ENCODE measurements at places on chromosomes 1 and 21. TPM values are rescaled to one million over a fixed set of nuclear protein-coding genes. Genes with fewer than 3 reads are reported as not detected.

DNA sequence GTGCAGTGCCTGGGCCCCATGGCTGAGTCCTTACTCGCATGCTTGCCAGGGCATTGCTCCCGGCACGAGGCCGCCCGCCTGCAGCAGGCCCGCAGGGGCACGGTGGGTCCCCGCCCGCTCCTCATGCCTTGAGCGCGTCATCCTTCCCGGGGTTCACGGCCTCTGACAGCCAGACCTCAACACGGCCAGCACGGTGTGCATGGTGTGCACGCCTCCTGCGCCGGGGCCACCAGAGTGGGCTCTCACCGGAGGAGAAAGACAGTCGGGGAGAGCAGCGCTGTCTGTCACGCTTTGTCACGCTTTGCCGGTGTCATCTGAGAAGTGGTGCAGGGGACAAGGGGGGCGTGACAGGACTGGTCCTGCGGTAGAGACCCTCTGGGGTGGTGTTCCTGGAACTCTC lies 11.9 kb upstream of the COL18A1 start:
- no peak overlapping the region for H3K27ac ChIP-seq
- no peaks in the 10 kb centered on the region for H3K27me3 ChIP-seq
- no peak for DNase-seq
- H3K4me1 ChIP-seq = no peaks in the 10 kb centered on the region
- no peak overlapping the region for H3K4me3 ChIP-seq

DNA sequence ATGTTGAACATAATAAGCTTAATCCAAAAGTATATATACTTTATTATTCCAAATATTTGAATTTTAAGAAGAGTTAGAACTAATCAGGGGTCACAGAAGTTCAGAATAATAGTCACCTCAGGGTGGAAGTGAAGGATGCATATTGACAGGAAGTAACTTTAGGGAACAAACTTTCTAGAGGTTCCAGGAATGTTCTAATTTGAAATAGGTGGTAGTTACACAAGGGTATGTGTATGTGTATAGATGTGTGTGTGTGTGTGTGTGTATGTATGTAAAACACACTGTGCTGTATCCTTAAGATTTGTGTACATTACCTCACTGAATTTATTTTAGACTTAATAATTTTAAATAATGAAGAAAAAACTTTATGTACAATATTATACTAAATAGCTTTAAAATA lies 110.4 kb downstream of the ACBD6 start:
- H3K36me3 ChIP-seq = peaks cover 44% of the 10 kb centered on the region
- no peak overlapping the region for H3K27ac ChIP-seq
- H3K4me1 ChIP-seq = peaks cover 9% of the 10 kb centered on the region
- H3K4me3 ChIP-seq = no peak overlapping the region
- no peaks in the 10 kb centered on the region for H3K27me3 ChIP-seq

GRCh38 chr1:198902655-198903054 lies 263.8 kb downstream of the PTPRC start:
- no peak for DNase-seq
- peak overlapping the region; percentile 96 for H3K27ac ChIP-seq

GRCh38 chr1:47405697-47406096 lies 10.4 kb upstream of the FOXE3 start:
- DNase-seq = no peak
- peaks cover 52% of the 10 kb centered on the region for H3K27me3 ChIP-seq
- H3K4me1 ChIP-seq = no peaks in the 10 kb centered on the region
- H3K36me3 ChIP-seq = no peaks in the 10 kb centered on the region
- no peak overlapping the region for H3K27ac ChIP-seq
- H3K4me3 ChIP-seq = no peak overlapping the region

- H3K27me3 ChIP-seq = peaks cover 36% of the 10 kb centered on the region
- peak within 1 kb of the TSS; percentile 5 for H3K27ac ChIP-seq
- H3K4me3 ChIP-seq = peak within 1 kb of the TSS; percentile 94
- H3K36me3 ChIP-seq = peaks cover 13% of the 10 kb centered on the region
- peaks cover 19% of the 10 kb centered on the region for H3K4me1 ChIP-seq
Observed at GRCh38 chr1:145425436-145426029, at the start of gene NBPF20. Gene NBPF20 (minus strand): TSS chr1:145425603. CDS start chr1:145405272, 20,331 bp downstream.

DNA sequence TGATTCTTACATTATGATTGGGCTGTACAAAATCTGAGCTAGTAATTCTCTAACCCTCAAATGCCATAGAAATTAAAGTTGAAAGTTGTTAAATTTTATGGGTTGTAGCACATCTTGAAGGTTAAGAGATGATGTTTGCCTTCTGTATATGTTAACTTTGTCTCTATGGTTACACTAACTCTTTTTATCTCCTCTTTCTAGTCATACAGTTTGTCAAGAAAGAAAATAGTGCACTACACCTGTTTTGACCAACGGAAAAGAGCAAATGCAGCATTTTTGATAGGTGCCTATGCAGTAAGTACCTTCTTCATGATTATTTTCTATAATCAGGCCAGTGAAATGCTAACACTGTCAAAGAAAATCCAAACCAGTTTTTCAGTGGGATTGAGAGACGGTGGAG lies 38.2 kb downstream of the CDC14A start:
- peak overlapping the region; percentile 82 for H3K27ac ChIP-seq
- H3K4me3 ChIP-seq = no peak overlapping the region
- peaks cover 93% of the 10 kb centered on the region for H3K4me1 ChIP-seq

SLC1A7 gene
- not detected for total RNA-seq

AXDND1 gene
- total RNA-seq = 0.43 TPM

SEC22B gene
- 21.2 TPM for total RNA-seq

RUNX3 gene
- 298 TPM for total RNA-seq
